ENCODE measurements at places on chromosomes 2 and 18. TPM values are rescaled to one million over a fixed set of nuclear protein-coding genes. Genes with fewer than 3 reads are reported as not detected.

- H3K36me3 ChIP-seq: no peaks in the 10 kb centered on the region
- no peak overlapping the region for H3K4me3 ChIP-seq
- peaks cover 6% of the 10 kb centered on the region for H3K27me3 ChIP-seq
- no peak overlapping the region for H3K27ac ChIP-seq
- peaks cover 10% of the 10 kb centered on the region for H3K4me1 ChIP-seq
- no peak for DNase-seq
Measured at GRCh38 chr2:25881764-25882163, 3.5 kb upstream of the ASXL2 start.

DNA sequence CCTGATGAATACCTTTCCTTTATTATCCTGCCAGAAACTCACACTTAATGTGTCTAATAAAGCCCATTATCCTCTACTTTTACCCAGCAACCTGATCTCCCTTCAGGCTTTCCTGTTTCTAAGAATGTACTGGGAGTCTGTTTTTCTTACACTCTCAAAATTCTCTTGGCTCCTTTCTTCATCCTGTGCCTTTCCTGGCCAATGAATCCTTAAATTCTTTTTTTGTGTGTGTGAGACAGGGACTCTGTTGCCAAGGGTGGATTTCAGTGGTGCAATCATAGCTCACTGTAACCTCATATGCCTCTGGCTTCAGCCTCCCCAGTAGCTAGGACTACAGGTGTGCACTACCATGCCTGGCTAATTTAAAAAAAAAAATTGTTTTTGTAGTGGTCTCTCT lies 72.7 kb downstream of the MAP2 start:
- H3K4me1 ChIP-seq: peaks cover 9% of the 10 kb centered on the region
- no peaks in the 10 kb centered on the region for H3K27me3 ChIP-seq
- H3K36me3 ChIP-seq: no peaks in the 10 kb centered on the region

DNA sequence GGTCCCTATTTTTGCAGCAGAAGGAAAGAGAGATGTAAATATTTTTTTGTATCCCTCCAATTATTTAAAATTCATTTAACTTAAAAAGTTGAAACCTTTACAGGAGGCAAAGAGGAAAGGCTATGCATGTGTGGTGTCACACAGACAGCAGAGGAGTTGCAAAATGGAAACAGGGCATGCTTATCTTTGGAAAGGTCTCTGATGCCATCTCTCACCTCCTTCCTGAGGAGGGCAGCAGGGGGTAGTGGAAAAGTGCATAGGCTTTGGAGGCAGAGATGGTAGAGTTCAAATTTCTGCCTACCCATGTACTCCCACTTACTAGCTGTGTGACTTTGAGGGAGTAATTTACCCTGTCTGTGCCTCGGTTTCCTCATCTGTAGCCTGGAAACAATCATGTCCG lies 99.6 kb upstream of the MCFD2 start:
- peaks cover 25% of the 10 kb centered on the region for H3K4me1 ChIP-seq
- no peak for DNase-seq
- no peaks in the 10 kb centered on the region for H3K27me3 ChIP-seq
- H3K27ac ChIP-seq: peak overlapping the region; percentile 42
- H3K4me3 ChIP-seq: no peak overlapping the region

- H3K4me3 ChIP-seq: no peak overlapping the region
- H3K36me3 ChIP-seq: no peaks in the 10 kb centered on the region
- no peaks in the 10 kb centered on the region for H3K4me1 ChIP-seq
- DNase-seq: no peak
Measured at GRCh38 chr18:29849144-29849543, 1193.4 kb downstream of the DSC3 start.

GRCh38 chr2:146748046-146748445 lies 1096.8 kb upstream of the ACVR2A start:
- H3K4me1 ChIP-seq: no peaks in the 10 kb centered on the region
- DNase-seq: no peak
- no peaks in the 10 kb centered on the region for H3K27me3 ChIP-seq

GRCh38 chr2:149586063-149586462 lies 1.5 kb downstream of the MMADHC start:
- peaks cover 42% of the 10 kb centered on the region for H3K4me1 ChIP-seq
- H3K27ac ChIP-seq: no peak overlapping the region
- H3K36me3 ChIP-seq: peaks cover 10% of the 10 kb centered on the region
- DNase-seq: no peak
- peak overlapping the region; percentile 91 for H3K4me3 ChIP-seq
- no peaks in the 10 kb centered on the region for H3K27me3 ChIP-seq

- no peak overlapping the region for H3K4me3 ChIP-seq
- no peaks in the 10 kb centered on the region for H3K27me3 ChIP-seq
- H3K36me3 ChIP-seq: peaks cover 4% of the 10 kb centered on the region
- H3K27ac ChIP-seq: peak overlapping the region; percentile 40
- peaks cover 18% of the 10 kb centered on the region for H3K4me1 ChIP-seq
Measured at GRCh38 chr2:196988639-196989038, 62.1 kb upstream of the PGAP1 start.

DNA sequence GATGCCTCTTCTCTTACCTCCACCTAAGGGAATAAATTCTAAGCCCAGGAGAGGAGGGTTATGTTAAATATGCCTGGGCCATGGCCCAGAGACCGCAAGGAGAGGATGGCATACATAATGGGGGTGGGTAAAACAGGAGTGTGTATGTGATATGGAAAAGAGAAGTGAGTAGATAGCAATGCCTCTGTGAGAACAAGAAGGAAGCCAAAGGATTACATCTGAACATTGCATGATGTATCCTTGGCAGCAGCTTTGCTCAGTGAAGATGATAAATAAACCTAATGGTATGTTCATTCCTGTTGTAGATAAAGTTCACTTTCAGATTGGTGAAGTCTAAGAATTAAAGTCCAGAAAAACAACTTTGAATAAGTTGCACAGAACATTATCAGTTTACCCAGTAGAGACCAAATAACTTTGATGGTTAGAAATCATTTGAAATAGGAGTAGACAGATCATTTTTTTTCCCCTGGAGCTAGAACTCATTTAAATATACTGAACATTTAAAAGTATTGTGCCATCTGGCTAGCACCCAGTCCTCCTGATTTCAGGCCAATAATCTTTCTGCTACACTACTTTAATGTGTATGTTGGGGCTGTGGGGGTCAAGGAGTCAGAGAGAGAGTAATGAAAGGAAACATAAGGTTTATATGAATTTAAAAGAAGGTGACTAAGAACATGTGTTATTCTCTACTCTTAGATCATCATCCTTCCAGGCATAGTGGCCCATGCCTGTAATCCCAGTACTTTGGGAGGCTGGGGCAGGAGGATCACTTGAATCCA lies 231.7 kb downstream of the PARD3B start:
- peaks cover 10% of the 10 kb centered on the region for H3K4me1 ChIP-seq
- H3K27ac ChIP-seq: no peak overlapping the region
- no peak overlapping the region for H3K4me3 ChIP-seq
- no peak for DNase-seq
- no peaks in the 10 kb centered on the region for H3K36me3 ChIP-seq

Gene TRIM43
- not detected for total RNA-seq

Gene SERPINB4
- total RNA-seq: 0.60 TPM

Gene SERPINB12
- 14.8 TPM for total RNA-seq

Data from suprapubic skin (tissue), 4 donors.